ENCODE measurements at places on chromosomes 7 and 10.

- DNase-seq, result no peak
Measured at GRCh38 chr7:87075671-87076404, 16.4 kb upstream of the ELAPOR2 start.

DNA sequence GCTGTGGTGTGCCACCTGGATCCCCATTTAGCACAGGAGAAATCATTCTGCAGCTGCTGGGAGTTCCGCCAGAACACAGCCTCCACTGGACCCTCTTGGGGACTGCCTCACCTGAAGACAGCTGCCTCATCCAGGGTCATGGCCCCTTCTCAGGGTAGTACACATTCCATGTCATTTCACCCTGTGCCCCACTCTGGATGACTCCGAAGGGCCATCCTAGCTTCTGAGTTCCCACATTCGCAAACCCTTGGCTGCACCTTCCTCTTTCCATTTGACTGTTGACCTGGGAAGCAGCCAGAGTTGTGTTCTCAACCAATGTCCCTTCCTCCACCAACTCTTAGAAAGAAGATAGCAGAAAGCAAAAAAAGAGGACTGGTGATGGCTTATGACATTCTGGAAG lies 125.6 kb upstream of the TBX20 start:
- no peak for DNase-seq

- no peak for DNase-seq
Measured at GRCh38 chr7:22875470-22875869, 52.8 kb upstream of the TOMM7 start.

- no peak for DNase-seq
Measured at GRCh38 chr7:149717481-149717880, 55.9 kb downstream of the ZNF467 start.

GRCh38 chr7:39949971-39950472 lies at the start of gene CDK13:
Gene CDK13, plus strand, starts transcription at chr7:39950256. Its CDS starts 386 bp downstream, at chr7:39950642.
- DNase-seq, result peak; percentile 62

GRCh38 chr7:49564379-49564714 lies 209.1 kb upstream of the VWC2 start:
- no peak for DNase-seq
